ENCODE measurements at places on chromosomes 12 and 14.

DNA sequence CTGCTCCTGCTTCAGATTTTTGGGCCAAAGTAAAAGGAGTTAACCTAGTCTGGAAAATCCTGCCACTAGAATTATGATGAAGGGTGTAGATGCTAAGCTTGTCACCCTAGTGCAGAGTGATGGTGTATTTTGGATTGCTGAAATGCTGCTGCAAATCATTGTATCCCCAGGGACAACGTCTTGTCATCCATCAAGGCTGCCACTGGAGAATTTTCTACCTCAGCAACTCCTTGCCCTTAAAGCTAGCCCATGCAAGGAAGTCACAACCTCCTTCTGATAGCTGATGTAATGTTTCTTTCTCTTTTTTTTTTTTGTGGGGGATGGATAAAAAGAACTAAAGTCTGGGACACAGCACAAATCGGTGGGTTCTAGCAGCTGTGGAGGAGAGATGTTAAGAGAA is 139.4 kb upstream of the FRMD6 start:
- DNase-seq, result no peak

DNA sequence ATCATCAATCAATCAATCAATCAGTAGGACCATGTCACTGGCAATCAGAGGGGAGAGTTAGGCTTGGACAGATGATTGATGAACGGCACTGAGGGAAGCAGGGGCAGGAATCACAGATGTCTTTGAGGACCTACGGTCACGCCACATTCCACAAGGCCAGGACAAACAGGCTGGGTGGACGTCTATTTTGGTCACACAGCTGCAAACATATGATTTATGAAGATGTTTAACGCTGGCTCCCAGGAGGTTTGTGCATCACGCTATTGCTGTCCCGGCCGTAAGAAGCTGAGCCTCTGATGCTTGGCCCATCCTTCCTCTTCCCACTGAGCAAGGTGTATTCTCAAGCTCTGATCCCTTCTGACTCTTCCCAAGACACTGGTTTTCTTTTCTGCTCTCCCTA is 160.8 kb downstream of the FOXN3 start:
- DNase-seq, result no peak

GRCh38 chr12:55746174-55746912 is 3.4 kb downstream of the GDF11 start:
- no peak for DNase-seq

DNA sequence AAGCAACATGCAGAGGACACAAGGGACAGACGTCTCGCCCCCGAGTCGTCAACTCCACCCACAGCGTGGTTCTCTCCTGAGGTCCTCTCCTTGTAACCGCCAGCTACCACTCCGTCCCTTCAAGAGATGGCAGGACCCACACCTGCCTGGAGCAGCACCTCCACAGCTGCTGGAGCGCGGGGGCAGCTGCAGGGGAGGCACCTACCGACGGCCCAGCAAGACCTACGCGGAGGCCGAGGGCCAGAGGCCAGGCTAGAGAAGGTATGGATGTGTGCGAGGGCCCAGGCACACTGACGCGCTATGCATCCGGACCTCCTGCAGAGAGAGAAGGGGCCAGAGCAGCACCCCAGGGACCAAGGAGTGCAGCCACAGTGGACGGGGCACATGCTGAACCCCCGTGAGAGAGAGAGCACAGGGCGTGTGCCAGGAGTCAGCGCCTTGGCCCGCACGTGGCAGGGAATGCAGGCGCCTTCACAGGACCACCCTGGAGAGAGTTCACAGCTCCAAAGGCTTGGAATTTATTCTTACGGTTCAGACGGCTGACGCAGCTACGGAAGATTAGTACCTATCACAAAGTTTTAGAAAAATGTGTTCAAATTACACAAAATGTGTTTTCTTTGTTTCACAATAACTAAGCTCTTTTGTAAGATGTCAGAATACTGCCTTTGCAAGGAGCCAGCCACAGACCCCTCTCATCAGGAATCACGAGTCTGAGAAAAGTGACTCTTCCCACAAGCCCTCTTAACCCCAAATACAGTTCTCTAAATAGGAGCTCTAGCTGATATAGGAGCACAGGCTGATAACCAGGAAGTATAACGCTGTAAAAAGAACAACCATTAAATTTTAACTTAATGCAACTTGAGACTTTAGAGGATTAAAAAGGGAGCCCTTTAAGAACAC is 36.8 kb downstream of the CDC42BPB start:
- no peak for DNase-seq

- no peak for DNase-seq
Observed at GRCh38 chr14:103654619-103655018, 25.6 kb downstream of the KLC1 start.

DNA sequence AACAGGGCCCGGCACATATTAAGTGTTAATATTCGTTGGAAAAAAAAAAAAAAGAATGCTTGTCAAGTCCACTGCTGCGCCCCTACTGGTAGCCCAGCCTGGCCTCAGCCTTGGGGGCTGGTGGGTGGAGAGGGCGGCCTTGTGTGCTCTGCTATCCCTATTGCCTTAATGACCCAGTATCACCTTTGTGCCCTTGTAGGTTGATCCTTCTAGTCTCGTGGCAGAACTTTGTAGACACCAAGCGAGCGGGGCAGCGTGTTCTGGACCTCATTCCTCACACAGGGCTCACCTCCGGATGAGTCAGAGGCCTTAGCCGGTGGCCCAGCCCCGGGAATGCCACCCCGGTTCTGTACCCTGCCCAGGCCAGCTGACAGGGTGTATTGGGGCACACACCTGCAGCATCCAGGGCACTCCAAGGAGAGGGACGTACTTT is 1.8 kb upstream of the RCOR1 start:
- peak; percentile 70 for DNase-seq

GRCh38 chr12:24913130-24913529 is 35.8 kb downstream of the BCAT1 start:
- no peak for DNase-seq

All from tibial artery (tissue), 4 donors.